ENCODE measurements at places on chromosomes 3 and 15.

- DNase-seq: no peak
Observed at GRCh38 chr15:58240191-58240932, 102.2 kb downstream of the AQP9 start.

DNA sequence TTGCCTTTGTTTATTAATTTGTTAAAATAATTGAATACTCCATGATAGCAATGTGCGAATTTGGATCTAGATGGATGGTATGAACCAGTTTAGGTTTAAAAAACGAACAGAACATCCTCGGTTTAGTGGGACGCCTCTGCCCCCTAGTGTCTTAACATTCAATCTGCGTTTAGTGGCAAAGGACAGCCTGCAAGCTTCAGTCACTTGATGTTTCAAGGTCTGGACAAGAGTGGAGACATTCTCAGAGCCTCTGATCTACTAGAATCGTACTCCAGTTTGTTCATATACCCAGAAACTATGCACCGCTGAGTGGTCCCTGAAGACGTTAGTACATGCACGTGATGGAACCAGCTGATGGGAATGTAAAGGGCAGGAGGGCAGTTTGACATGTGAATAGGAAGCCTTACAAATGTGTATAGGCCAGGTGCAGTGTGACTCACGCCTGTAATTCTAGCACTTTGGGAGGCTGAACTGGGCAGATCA, 17.8 kb upstream of the ATP13A4 start:
- DNase-seq: peak; percentile 15

GRCh38 chr3:148882288-148882687, 17.2 kb downstream of the CPA3 start:
- no peak for DNase-seq

DNA sequence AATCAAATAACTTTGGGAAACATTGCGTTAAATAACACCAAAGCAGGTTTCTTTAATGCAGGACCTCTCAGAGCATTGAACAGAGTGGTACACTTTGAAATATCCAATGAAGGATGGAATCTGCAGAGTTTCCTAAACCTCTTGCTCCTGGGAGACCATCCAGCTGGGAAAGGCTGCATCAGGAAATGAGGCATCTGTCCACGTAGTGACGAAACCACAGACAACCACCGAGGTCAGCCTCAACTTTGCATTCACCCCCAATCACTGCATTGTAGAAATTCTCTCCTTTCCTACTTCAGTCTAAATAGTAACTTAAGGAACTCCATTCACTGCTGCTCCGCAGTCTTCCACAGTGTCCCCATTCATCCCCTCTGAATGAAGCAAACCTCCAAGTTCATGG, 41.5 kb upstream of the CDV3 start:
- no peak for DNase-seq

- no peak for DNase-seq
Observed at GRCh38 chr3:134822090-134822489, 27.0 kb downstream of the EPHB1 start.

GRCh38 chr3:172084871-172085556, 45.6 kb downstream of the FNDC3B start:
- no peak for DNase-seq

GRCh38 chr15:77632534-77633133, at the start of gene LINGO1:
TSS of gene LINGO1 (minus strand) at chr15:77632912. CDS start at chr15:77632315, 597 bp downstream.
- DNase-seq: no peak

DNA sequence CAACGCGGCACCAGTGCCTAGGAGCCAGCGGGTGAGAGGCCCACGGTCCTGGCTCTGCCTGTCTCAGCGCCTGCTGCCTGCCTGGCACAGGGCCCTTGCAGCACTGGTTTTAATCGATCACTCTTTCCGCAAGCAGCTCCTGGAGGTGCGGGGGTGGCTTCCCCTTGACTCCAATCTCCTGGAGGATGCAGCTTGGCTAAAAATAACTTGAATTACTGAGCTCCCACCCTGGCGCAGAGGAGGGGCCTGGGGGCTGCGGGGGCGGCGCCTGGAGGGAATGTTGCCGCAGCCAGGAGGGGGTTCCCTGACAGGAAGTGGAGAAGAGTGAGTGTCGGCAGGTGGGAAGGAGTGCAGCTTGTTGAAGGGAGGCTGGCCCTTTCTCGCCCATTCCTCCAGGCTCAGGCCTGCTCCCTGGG, 9.9 kb upstream of the RPL29 start:
- DNase-seq: no peak

DNA sequence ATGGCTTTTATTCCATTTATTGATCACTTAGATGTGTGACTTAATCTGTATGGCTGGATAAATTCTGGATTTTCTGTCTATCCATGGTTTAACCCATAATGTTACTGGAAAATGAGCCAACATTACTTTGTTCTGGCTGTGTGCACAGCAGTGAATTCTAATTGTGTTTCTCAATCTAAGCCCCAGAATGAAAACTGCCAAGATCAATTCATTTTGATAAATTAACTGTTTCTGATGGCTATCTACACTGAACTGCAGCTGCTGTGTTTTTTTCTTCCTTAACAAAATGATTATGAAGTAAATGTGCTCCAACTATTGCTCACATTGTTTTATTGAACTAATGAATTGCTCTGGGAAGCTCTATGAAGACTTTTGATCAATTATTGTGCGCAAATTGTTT, 35.7 kb upstream of the CPB1 start:
- DNase-seq: no peak

GRCh38 chr15:83278191-83278590, 6.3 kb downstream of the BNC1 start:
- DNase-seq: no peak

GRCh38 chr3:4052706-4053105, 250.5 kb upstream of the SETMAR start:
- DNase-seq: no peak

DNA sequence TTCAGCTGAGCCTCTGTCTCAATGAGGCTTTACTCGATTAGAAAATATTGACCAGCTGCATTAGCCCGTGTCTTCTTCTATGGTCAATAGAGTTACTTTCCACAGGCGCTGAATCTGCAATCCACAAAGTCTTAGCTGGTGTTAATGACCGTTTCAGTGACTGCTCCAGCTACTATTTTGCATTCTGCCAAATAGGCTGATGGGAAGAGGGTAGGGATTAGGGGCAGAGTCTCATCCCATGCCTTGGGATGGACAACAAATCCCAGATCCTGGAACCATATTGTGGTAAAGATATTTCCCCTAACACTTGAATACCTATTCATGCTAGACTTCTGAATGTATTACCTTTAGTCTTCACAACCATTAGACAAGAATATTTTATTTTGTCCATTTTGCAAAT, 29.5 kb upstream of the MAGI1 start:
- DNase-seq: no peak

DNA sequence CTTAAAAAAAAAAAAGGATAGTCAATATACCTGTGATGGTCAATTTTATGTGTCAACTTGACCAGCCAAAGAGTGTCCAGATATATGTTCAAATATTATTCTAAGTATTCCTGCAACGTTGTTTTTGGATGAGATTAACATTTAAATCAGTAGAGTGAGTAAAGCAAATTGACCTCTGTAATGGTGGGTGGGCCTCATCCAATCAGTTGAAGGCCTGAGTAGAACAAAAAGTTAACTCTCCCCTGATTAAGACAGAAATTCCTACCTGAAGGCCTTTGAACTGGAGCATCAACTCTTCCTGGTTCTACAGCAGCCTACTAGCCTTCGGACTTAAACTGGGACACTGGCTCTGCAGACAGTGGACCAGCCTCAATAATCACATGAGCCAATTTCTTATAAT, 154.1 kb downstream of the FGF12 start:
- no peak for DNase-seq

DNA sequence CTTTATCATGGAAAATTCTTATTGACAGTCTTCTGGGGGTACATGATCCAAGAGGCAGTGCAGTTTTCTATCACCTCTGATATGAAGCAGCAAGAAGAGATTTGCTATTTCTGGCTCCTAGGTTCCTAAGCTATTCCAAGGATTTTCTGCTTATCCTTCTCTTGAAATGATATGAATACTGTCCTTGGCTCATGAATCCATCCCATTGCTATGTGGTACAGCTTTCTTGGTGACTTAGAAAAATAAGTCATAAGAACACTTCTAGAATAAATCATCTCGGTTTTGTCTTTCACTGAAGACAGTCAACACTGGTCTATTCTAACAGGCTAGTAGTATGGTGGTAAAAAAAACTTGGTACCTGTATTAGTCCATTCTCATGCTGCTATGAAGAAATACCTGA, 333.6 kb upstream of the RASGRP1 start:
- DNase-seq: no peak

GRCh38 chr15:90512981-90513380, 16.7 kb upstream of the CRTC3 start:
- no peak for DNase-seq

- DNase-seq: no peak
Observed at GRCh38 chr3:7607083-7607482, 746.2 kb downstream of the GRM7 start.

DNA sequence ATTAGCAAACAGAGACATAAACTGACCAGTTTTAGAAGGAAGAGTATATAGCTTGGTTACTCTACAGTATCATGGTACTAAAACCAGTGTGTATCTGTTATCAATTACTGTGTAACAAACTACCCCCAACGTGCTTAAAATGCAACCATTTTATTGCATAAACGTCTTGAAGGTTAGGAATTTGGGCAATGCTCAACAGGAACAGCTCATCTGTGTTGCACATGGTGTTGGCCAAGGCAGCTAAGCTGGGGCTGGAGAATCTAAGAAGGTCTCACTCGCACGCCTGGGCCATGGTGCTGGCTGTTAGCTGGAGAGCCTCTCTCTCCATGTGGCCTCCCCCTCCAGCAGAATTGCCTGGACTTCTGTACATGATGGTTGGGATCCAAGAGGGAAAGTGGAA, 81.2 kb upstream of the THBS1 start:
- no peak for DNase-seq

DNA sequence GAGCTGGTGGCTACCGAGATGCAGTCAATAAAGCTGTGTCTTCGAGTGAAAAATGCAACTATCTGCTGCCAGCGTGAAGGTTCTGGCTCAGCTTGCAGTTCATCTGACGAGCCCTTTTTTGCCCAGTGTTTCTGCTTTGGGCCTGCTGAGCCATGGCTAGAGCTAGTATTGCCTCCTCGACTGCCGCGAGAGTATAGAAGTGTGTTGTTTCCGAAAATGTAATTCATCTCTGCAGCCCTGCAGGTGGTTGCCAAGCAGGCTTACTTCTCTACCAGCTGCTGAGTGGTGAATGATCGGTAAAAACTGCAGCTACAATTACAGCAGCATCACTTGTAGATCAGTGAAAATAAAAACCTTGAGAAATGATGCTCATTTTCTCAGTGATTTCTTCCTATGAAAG, 114.8 kb downstream of the DLG1 start:
- no peak for DNase-seq

DNA sequence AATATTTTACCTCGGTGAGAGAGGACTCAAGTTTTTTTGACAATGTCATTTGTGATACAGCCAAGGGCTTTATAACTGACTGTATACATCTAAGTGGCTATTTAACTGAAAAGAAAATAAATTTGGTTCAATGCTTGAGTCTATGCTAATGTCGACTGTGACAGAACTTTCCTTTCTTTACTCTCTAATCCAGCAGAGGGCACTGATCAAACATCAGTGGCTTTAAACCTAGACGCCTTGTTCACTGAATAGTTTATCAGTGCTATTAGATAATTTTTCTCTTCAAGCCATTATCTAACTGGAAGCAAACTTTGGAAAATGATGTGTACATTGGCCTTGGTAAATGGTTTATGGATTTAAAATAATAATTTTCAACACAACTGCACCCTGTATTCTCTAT, 285.1 kb downstream of the CHL1 start:
- DNase-seq: no peak

DNA sequence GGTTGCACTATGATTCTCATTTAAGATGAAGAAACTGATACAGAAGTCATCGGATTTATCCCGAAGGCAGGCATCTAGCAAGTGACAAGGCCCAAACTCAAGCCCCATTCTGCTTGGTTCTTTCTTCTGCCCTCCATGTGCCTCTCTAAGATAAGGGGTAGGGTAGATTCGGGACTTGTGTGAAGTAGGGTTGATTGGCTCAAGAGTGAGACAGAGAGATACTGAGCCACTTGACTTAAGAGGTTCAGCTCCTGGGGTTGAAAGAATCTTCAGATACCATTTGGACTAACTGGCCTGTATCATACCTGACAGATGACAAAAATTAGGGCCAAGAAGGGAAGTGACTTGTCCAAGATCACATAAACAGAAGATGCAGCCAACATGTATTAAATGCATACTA, 891 bp downstream of the RFT1 start:
- DNase-seq: no peak

GRCh38 chr3:20056725-20057611, 16.7 kb downstream of the KAT2B start:
- DNase-seq: no peak

DNA sequence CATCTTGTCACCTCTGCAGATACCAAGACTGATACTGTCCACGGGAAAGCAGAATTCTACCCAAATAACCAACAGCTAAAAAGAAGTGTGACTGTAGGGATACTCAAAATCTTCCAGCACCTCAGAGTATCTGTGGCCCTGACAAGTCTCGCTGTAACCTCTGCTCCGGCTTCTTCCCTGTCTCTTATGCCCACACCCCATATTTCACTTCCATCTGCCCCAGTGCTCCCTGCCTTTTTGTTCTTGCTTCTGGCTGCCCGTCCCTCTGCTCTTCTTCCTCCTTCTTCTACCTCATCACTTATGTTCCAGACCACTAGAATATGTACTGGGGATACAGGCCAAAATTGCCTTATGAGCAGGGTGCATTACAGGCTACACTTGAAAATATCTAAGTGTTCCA, 45.4 kb downstream of the CRTAP start:
- no peak for DNase-seq

- no peak for DNase-seq
Observed at GRCh38 chr3:194098843-194099183, 37.1 kb upstream of the HES1 start.

- no peak for DNase-seq
Observed at GRCh38 chr15:101059381-101060341, 140.5 kb downstream of the LRRK1 start.

GRCh38 chr15:71705151-71705550, 105.2 kb upstream of the NR2E3 start:
- no peak for DNase-seq

GRCh38 chr3:153246806-153247205, 84.8 kb downstream of the RAP2B start:
- no peak for DNase-seq

GRCh38 chr15:83734487-83734886, 80.6 kb downstream of the ADAMTSL3 start:
- no peak for DNase-seq

DNA sequence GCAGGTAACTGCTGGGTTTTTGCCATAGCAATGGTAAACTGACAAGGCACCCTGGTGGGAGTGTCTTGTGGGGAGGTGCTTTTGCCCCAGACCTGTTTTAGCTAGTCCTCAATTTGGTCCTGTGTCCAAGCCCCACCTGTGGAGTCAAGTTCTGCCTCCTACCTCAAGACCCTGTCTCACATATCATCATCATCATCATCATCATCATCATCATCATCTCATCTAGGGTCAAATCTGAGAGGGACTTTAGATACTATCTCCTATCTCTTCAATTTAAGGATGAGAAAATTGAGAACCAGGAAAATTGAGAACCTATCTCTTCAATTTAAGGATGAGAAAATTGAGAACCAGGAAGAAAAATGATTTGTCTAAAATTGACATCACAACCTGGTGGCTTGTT, 9.9 kb downstream of the KNL1 start:
- no peak for DNase-seq

- DNase-seq: no peak
Observed at GRCh38 chr3:140910860-140911259, 30.8 kb upstream of the SLC25A36 start.

- DNase-seq: no peak
Observed at GRCh38 chr3:162165346-162165745, 668.7 kb downstream of the OTOL1 start.

GRCh38 chr3:187080799-187081450, 58.4 kb downstream of the RPL39L start:
- DNase-seq: no peak

GRCh38 chr3:62249484-62249776, 123.9 kb downstream of the FEZF2 start:
- DNase-seq: no peak
